WTC11 (cell line): ENCODE measurements at places on chromosomes 4 and X. TPM values are rescaled to one million over a fixed set of nuclear protein-coding genes. Genes with fewer than 3 reads are reported as not detected.

The NPY5R gene
- 4.5 to 6.2 TPM (median 6.0 TPM) in 3 replicates for total RNA-seq

The SOWAHD gene
- 3.6 to 5.0 TPM (median 4.3 TPM) in 3 replicates for total RNA-seq

The POLN gene
- 2.5 to 3.5 TPM (median 2.8 TPM) in 3 replicates for total RNA-seq

The GAGE13 gene
- 0.39 TPM in 1 of 3 replicates, not detected in the others for total RNA-seq

The MAGEA9B gene
- total RNA-seq = 0.11 to 0.35 TPM (median 0.14 TPM) in 3 replicates

The ARAP2 gene
- total RNA-seq = 1.0 to 2.4 TPM (median 1.5 TPM) in 3 replicates

The AWAT2 gene
- total RNA-seq = not detected in 3 replicates
